Activated naive CD4-positive, alpha-beta T cell treated with anti-CD3 and anti-CD28 coated beads, Interleukin-2, amount 50 U/mL, for 72 hours (primary cell): ENCODE measurements at places on chromosomes 2 and 18. TPM values are rescaled to one million over a fixed set of nuclear protein-coding genes. Genes with fewer than 3 reads are reported as not detected.

Gene RAB17
- total RNA-seq: 0.88 TPM

Gene NGEF
- total RNA-seq: not detected

Gene EMILIN1
- 0.52 TPM for total RNA-seq

Gene GLI2
- not detected for total RNA-seq

Gene NYAP2
- not detected for total RNA-seq

GRCh38 chr18:58104096-58104495 lies 60.1 kb downstream of the NEDD4L start:
- no peak for DNase-seq

DNA sequence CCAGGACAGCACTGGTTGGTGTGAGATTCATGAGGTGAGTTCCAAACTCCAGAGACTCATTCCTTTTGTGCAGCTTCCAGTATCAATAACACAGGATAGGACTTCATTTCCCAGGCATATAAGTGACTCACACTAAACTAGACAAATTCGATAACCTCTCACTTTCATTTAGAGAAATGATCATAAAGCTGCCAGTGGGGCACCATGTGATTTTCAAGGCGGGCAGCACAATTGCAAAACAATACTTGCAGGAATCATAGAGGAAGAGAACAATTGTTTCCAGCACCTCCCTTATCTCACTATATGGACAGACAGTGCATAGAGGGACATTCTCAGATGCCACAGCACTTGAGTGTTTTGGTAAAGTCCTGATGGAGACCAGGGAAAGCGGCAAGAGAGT lies 31.3 kb upstream of the DNAH7 start:
- DNase-seq: no peak

DNA sequence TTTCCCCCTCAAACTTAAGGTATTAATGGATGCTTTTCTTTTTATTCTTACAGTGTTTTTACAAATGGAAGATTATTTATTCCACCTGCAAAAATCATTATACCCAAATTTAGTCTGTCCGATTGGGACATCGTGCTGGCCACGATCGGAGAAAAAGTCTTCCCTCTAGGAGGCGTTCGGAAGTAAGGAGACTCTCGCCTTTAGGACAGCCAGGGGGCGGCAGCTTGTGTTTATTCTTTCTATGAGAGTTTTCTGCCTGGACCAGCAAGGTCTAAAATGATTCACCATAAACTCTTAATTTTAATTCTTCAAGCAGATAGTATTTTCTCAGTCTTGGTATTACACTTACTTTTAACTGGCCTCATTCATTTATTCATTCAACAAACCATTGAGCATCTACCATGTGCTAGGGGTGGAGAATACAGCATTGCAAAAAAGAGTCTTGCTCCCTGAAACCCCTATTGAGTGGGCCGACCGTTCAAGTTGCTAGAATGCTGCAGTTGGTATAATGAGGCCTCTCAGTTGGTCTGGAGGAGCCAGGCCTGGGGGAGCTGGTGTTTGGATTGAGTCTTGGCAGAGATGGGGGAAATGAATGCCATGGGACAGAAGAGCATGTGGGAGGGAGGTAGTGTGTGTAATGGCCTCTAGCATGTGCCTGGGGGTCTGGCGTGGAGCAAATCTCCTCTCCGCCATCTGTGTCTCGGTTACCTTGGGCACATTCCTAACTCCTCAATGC lies 38.7 kb downstream of the DCDC2C start:
- DNase-seq: no peak

DNA sequence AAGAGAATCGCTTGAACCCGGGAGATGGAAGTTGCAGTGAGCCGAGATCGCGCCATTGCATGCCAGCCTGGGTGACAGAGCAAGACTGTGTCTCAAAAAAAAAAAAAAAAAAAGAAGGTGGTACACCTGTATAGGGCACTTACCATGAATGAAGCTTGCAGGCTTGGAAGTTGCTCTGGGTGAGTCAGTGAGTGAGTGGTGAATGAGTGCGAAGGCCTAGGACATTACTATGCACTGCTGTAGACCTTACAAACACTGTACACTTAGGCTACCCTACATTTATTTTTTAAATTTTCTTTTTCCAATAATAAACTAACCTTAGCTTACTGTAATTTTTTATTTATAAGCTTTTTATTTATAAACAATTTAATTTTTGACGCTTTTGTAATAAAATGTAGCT lies 78.4 kb upstream of the ATG16L1 start:
- DNase-seq: no peak

GRCh38 chr2:205555566-205556230 lies 126.6 kb upstream of the NRP2 start:
- DNase-seq: no peak

- peak; percentile 53 for DNase-seq
These were observed 643 bp downstream of the PLCL1 start for GRCh38 chr2:197804758-197805714.

GRCh38 chr2:189406586-189407233 lies 34.6 kb upstream of the WDR75 start:
- DNase-seq: no peak
